Hippocampal formation (tissue), 2 donors: ENCODE measurements at places on chromosomes 2 and 18.

DNA sequence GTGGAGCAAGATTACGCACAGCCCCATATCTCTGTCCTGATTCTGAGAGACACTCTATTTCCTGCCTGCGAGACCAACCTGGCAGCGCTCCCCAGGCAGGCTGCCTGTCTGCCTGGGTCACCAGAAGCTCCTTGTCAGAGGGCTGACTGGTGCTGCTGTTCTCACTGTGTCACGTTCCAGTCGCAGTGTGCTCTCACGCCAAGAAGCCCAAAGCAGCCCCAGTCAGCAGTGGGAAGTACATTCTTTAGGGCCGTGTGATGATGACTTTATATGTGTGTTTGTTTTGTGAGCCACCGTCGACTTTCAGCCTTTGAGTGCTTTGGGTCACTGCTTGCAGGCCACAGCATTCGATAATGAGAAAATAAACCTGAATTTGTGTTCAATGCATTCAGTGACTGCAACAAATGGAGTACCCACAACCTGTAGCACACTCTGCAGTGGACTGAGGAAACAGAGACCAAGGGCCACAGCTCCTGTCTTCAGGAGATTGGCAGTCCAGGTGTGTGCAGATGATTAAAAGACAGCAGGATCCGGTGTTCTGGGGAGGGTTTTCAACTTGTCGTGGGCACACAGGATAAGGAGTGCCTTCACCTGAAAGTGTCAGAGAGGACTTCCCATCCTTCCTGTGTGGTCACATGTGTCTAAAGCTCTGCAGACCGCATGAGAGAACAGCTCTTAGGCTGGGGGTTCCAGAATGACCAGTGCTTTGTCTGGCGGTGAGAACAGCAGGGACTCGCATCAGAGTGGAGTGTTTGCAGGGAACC is 4.8 kb downstream of the TNFRSF11A start:
- DNase-seq, result no peak

GRCh38 chr2:232245111-232245510 is 133.4 kb upstream of the ALPP start:
- no peak for DNase-seq

DNA sequence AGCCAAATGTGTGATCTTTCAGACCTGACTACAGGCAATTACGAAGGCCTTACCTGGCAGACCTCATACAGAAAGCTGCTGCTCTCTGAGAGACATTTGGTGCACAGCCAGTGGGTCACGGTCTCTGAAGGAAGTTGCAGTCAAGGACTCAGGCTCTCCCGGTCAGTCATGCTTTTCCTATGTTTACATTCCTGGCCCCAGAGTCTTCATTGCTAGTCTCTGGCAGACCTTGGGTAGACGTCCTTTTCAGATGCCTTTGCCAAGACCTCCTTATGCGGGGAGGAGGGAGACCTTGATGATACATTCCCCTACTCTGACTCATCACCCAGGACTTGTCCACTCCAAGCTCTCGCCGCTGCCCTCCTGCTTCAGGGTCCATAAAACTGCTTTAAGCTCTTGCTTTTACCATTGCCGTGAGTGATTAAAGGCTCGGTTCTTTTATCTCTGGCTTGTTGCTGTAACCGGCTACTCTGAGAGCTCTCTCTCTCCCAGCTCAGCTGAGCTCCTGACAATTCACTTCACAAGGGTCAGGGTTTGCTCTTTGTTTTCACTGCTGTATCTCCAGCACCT is 62.0 kb upstream of the SLC35F5 start:
- DNase-seq, result no peak

- no peak for DNase-seq
Measured at GRCh38 chr2:19059076-19059475, 299.3 kb downstream of the OSR1 start.

GRCh38 chr2:72981536-72981935 is 64.2 kb downstream of the EMX1 start:
- no peak for DNase-seq

DNA sequence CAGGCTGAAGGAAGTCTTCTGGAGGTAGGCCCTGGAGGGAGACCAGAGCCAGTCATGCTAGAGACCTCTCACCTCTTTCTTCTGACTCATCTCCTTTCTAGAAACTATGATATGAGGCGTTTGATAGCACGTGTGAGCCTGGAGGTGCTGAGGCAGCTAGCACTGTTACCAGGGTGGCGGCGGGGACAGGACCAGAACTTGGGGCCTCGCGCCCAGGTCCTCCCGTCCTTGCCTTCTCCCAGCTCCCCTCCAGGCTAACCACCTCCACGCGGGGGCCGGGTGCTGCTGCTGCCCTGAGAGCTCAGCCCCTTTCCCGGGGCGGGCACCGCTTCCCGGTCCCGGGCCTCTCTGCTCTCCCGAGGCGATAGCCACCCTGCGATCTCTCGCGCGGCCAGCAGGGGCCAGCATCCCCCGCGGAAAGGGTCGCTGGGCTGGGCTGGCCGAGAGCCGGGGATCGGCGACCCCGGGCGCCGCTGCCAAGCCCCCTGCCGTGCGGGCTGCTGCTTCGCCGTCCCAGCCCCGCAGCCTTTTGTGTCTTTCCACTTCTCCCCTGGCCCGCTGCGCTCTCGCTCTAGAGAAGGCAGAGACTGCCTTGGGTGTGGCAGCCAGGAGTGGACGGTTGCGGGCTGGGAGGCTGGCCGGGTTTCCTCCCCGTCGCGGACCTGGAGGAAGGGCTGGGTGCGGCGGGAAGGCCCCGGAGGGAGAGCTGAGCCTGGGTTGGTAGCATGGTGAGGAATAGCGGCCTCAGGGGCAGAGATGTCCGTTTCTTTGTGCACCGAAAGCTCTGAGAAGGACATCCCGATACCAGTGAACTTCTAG is 49.1 kb downstream of the TMEM17 start:
- DNase-seq, result peak; percentile 64

DNA sequence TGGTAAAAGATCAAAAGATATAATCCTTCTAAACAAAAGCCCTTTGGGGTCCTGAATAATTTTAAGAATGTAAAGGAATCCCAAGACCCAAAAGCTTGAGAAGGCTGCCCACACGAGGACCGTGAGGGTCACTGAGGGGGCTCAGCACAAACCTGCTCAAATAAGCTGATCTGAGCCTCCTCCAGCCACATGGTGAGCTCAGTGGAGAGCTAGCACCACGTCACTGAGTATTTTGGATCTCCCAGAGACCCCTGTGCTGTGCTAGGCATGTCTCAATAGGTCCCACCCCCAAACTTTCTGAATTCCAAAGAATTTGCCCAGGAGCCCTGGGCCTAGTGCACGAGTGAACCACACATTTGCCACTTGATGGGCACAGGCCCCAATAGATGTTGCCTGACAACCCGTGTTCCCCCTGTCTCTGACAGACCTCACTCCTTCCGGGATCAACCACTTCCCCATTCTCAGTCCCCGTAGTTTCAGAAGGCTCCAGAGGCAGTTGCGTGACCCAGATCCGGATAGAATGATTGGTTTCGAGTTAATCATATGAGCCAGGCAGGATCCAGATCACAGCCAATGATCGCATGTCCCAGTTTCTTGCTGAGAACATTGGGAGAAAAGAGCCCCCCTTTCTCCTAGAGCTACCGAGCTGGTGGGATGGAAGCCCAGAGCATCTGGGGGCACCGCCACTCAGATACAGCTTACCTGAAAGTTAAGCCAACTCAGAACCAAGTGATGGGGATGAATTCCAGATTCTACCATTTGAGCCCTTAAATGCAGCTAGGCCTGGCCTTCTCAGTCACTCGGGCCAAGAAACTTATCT is 203.8 kb downstream of the TNS1 start:
- DNase-seq, result peak; percentile 33

GRCh38 chr2:136211701-136212100 is 93.8 kb upstream of the CXCR4 start:
- DNase-seq, result no peak

- no peak for DNase-seq
Measured at GRCh38 chr18:56128153-56128791, 510.1 kb downstream of the TXNL1 start.

DNA sequence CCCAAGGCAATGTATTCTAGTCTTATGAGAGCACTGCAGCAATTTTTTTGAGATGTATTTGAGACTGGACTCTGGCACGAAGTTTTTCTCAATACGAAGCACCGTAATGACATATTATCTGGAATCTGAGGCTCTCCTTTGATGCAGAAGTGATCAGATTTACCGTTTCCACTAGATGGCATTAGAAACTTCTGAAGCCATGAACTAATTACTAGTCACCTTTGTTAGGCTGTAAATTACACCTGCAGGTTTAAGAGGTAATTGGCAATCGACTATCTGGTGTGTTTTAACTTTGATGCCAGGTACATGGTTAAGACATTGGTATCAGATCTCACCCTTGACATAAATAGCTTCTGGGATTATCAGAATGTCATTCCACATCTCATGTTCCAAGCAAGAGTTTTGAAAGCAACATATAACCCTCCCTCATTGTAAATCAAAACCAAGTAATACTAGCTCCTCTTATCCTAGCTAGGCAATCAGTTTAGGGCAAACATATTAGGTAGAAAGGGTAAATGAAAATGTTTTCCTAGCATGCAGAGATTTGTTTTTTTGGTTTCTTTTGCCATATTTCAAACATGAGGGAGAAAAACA is 254.6 kb upstream of the SPRED2 start:
- no peak for DNase-seq

DNA sequence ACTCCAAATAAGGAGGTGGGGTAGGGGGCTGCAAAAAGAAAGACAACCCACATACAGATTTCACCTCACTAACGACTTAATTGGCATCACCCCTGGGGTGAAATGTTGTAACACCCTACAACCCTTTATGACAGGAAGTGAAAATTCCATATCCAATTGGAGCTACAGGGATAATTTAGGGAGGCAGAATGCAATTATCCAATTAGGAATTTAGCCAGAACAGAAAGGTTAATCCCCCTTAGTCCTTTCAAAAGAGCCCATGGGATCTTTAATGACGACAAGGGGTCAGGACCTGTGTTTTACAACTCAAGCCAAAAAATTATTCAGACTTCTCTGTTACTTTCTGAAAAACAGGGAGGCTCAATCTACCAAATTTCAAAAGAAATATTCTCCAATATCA is 1027.1 kb downstream of the TMEM182 start:
- no peak for DNase-seq

DNA sequence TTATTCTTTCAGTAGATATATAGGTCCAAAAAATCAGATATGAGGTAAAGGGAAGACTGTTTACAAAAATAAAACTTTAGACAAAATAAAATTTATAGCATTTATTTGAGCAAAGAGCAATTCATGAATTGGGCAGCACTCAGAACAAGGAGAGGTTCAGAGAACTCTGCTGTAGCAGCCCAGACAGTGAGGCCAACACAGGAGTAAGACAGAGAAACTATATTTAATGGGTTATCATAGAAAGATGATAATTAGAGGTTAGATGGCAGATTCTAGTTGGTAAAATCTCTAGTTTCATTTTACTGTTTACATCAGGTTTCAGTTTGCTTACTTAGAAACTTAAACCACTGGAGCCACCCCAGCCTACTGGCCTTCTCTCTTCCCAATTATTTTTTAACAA is 30.1 kb upstream of the SP140L start:
- no peak for DNase-seq
